ENCODE measurements at places on chromosomes 11 and 22. TPM values are rescaled to one million over a fixed set of nuclear protein-coding genes. Genes with fewer than 3 reads are reported as not detected.

DNA sequence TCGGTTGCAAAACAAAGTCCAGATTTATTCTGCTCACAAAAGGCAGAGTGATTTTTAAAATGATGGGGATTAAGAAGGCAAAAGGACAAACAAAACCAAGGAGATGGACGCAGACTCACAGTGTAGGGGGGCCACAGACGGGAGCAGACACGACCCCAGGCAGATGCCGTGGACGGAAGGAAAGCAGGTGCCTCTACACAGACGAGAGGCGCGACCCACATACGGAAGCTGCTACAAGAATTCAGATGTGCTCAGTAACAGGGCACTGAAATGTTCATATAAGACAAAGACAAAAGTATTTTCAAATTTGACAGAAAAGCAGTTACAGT is 148.9 kb downstream of the BRD1 start:
- H3K27me3 ChIP-seq: no peaks in the 10 kb centered on the region
- no peaks in the 10 kb centered on the region for H3K4me1 ChIP-seq
- no peak for DNase-seq
- H3K27ac ChIP-seq: no peak overlapping the region
- H3K4me3 ChIP-seq: no peak overlapping the region
- H3K36me3 ChIP-seq: no peaks in the 10 kb centered on the region

DNA sequence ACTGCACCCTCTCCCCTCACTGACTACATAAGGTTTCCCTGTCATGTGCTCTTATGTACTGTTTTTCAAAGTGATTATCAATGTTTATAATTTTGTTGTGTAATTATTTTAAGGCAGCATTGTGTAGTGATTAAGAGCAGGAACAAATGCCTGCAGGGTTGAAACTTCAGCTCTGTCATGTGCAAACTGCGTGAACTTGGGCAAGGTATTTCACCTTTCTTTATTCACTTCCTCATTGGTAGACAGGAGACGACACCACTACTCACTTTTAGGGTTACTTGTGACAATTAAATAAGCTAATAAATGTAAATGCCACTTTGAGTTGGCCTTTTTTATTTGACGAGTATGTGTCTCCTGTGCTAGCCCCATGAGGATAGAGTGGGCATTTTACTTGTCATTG is 86.5 kb upstream of the E2F8 start:
- H3K27me3 ChIP-seq: no peaks in the 10 kb centered on the region
- no peaks in the 10 kb centered on the region for H3K36me3 ChIP-seq
- H3K4me3 ChIP-seq: no peak overlapping the region
- DNase-seq: no peak

- DNase-seq: no peak
- H3K4me1 ChIP-seq: no peaks in the 10 kb centered on the region
- no peak overlapping the region for H3K4me3 ChIP-seq
- H3K36me3 ChIP-seq: no peaks in the 10 kb centered on the region
- no peak overlapping the region for H3K27ac ChIP-seq
Measured at GRCh38 chr11:32365192-32365591, 70.1 kb downstream of the WT1 start.

DNA sequence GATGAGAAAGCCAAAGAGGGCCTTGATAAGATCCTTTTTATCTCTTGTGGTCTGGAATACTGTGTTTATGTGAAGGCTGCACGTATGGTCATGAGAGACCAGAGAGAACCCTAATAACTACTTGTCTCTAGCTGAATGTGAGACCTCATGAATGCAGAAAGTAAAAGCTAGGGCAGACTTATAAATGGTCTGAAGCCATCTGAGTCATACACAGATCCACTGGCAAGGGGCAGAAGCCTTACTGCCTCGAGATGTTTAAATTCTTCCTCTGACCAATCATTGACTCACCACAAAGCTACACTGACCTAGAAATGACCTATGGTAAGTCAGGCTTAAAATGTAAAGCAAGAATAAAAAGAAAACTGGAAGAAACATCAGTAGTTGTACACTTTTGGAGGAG is 22.7 kb upstream of the OR4B1 start:
- no peaks in the 10 kb centered on the region for H3K36me3 ChIP-seq

RAB30 gene
- 44.1 TPM for total RNA-seq

RFPL3 gene
- not detected for total RNA-seq

SUSD2 gene
- total RNA-seq: 15.0 TPM
